ENCODE measurements at places on chromosomes 4 and X. TPM values are rescaled to one million over a fixed set of nuclear protein-coding genes. Genes with fewer than 3 reads are reported as not detected.
A peak's percentile ranks its signal among the peaks of the same experiment; 100 is the strongest.

GRCh38 chrX:57367649-57368048 lies 81.1 kb downstream of the FAAH2 start:
- DNase-seq = no peak

DDIT4L gene
- 0.58 TPM for total RNA-seq

WDFY3 gene
- 14.5 TPM for total RNA-seq

- no peak for DNase-seq
Measured at GRCh38 chrX:86805241-86805640, 657.0 kb downstream of the DACH2 start.

DNA sequence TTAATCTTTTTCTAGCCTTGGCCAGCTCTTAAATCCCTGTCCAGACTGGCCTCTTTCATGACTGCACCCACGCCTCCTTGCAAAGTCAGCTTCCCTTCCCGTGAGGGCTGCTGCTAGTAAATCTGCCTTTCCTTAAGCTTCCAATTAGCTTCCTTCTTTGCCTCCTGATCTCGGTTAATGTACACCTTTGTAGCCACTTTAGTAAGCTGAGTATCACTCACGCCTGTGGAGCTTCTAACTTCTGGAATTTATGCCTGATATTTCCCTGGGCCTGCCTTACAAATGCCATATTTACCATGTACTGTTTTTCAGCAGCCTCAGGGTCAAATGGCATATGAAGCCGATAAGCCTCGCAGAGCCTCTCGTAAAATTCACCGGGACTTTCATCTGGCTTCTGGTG lies 5.1 kb upstream of the UGT8 start:
- DNase-seq = peak; percentile 41

CT47A7 gene
- total RNA-seq = not detected

TSPYL2 gene
- total RNA-seq = 61.3 TPM

- no peak for DNase-seq
Measured at GRCh38 chr4:77418333-77418732, 187.3 kb upstream of the CXCL13 start.

TIGD2 gene
- total RNA-seq = 10.5 TPM
